CD4-positive, alpha-beta T cell treated with Interleukin-6 at 100 ng/mL for 8 hours (primary cell): ENCODE measurements at places on chromosomes 2 and 18.

- DNase-seq: no peak
Observed at GRCh38 chr2:64137996-64138395, 6.2 kb downstream of the PELI1 start.

DNA sequence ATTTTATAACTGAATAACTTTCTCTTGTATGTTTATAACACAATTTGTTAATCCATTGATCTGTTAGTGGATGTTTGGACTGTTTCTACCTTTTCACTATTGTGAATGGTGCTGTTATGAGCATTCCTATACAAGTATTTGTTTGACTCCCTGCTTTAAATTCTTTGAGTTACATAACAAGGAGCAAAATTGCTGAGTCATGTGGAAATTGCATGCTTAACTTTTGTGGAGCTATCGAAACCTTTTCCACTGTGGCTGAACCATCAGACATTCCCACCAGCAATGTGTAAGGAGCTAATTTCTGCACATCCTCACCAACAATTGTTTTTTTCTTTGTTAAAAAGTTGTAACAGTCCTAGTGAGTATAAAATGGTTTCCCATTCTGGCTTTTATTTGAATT is 415.5 kb downstream of the CBLN2 start:
- DNase-seq: no peak

DNA sequence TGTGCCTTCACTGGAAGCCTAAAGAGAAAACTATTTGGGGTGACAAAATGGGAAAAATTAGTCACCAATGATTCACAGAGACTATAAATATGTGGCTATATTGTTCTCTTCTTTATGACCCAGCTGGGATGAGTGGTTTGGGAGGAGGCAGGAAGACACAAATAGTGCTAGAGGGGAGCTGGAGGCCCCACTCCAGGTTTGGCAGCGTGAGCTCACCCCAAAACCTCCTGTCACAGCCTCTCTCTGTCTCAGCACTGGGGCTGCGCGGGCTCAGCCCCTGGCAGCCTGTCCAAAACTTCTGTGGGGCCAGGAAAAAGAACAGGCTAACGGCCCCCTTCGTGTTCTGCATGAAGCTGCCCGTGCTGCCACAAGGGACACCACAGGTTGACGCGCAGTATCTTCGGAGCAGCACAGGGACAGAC is 73.2 kb upstream of the LCLAT1 start:
- no peak for DNase-seq

DNA sequence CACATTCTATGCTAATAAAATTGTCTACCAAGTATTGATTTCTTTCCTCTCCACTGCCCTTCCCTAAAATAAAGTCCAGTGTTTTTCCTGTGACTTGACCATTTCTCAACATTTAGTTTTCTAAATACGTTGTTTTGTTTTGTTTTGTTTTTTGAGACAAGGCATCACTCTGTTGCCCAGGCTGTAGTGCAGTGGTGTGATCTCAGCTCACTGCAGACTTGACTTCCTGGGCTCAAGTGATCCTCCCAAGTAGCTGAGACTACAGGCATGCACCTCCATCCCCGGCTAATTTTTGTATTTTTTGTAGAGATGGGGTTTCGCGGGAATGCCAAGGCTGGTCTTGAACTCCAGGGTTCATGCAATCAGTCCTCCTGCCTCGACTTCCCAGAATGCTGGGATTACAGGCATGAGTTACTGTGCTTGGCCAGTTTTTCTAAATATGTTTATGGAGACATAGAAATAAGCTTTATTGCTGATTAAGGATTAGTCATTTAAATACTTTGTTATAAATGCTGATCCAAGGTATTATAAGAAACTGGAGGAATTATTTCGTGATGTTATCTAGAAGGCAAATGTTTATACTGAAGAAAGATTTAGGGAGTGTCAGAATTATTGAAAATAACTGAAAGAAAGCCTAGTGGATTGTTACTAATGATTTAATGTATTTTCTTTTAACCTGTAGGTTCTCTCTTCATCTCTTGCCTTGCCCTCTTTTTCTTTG is 5.7 kb upstream of the HTR2B start:
- DNase-seq: no peak

DNA sequence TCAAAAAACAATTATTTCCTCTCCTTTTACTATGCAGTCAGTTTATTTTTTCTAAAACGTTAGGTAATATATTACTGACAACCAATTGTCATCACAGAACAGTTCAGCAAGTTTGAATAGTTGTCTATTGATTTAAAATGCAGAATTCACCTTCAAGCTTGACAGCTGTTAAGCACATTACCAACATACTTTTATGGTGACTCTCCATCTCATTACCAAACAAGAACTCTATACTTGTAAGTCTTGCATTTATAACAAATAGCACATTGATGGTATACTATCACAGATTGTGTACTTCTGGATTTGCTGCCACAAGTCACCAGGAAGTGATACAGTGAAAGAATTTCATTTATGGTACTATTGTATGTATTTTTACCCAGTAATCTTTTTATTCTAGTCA is 99.4 kb upstream of the PPP1CB start:
- no peak for DNase-seq

DNA sequence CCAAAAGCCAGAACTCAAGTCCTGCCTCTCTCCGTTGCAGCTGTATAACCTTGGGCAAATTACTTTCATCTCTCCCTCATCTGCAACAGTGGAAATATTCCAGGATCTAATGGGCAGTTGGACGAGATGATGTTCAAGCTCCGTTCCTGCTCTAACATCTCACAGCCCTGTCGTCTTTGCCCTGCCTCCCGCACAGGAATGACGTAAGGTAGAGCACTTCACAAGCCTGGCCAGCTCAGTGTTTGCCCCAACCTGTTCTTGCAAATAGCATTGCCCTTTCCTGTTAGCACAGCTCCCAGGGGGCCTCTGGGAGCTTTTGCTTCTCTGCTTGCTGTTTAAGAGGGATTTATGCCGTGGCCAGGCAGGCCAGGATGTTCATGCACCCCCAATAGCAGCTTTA is 107.9 kb downstream of the KLHL29 start:
- DNase-seq: no peak

GRCh38 chr2:213010106-213010779 is 141.2 kb downstream of the IKZF2 start:
- DNase-seq: no peak

DNA sequence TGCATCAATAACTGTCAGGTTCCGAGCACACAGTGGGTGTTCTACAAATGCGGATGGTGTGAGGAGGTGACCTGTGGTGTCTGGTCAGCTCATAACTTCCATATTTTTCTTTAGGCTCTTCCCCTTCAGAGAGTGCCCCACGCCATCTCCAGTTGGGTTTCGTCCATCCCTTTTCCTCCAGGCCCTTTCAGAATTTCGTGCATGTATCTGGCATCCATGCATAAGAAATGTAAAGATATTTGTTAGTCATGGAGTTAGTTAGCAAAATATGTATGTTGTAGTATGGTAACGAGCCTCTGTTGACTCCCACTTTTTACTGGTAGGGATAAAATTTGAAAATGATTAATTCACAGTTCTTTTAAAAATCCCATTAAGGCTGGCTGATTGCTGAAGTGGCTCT is 67.2 kb downstream of the SNTG2 start:
- DNase-seq: no peak

- DNase-seq: no peak
Observed at GRCh38 chr2:113686537-113686936, 59.5 kb downstream of the RABL2A start.

DNA sequence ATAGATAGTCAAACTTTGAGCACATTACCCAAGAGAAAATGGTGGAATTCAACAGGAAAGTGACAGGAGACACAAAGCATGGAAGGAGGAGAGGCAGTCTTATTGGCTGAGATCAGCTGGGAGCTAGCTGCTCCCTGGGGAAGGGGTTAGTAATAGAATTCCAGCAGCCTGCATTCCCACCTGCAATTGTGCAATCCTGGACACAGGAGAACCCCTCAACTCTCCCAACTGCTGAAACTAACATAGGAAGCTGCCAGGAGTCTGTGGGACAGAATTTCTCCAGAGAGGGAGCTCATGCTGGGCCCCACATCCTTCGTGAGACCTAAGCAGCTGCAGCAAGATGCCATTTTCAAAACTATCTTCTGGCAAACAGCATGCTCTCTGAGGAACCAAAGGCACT is 69.8 kb upstream of the ACVR1C start:
- no peak for DNase-seq

DNA sequence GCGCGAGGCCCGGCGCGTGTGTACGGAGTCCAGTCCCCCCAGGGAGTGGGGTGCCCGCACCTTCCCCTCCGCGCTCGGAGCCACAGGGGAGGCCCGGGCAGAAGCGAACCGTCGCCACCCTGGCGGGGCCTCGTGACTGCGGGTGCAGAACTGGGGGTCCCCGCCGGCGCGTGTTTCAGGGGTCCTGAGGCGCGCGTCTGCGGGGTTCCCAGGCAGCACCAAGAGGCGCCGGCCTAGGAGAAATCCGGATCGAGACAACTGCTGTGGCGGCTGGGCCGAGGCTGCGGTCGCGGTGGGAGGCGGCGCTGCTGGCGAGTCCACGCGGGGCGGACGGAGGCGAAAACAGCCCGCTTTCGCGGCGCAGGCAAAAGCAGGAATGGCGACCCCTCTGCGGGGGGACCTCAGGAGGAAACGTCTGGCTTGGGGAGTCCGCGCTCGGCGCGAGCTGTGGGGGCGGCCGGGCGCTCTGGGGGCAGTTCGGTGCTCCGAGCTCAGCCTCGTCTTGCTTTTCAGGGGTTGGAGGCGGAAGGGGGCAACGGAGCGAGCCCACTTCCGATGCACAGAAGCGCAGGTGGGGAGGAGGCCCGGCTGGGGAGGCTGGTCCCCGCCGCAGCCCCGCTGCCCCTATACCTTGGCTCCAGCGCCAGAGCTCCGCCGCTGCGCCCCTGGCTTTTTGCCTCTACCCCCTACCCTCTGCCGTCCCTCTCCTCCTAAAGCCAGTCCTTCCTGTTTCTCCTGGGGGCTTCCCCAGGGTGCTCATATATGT is 81.5 kb upstream of the LDLRAD4 start:
- DNase-seq: peak; percentile 22

DNA sequence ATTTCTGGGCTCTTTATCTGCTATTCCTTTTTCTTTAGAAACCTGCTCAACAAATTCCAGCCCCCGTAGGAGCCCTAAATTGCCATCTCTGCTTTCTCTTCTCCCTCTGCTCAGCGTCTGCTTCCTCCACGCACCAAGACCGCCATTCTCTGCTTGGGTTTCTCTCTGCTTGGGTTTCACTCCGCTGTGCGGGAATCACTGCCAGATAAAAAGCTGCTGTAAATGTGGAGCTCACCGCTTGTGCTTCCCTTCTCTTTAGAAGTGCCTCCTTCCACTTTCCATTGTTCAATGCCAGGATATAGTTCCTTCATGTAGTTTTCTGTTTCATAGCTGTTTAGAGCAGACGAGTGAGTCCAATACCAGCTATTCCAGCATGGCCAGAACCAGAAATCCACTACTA is 45.9 kb downstream of the TMEM237 start:
- no peak for DNase-seq

- DNase-seq: peak; percentile 39
Observed at GRCh38 chr2:24123195-24123921, at the start of the genes FAM228B and PFN4. Gene FAM228B (plus strand): TSS chr2:24123469. CDS start chr2:24124362, 893 bp downstream. Gene PFN4 (minus strand): TSS chr2:24123334. CDS start chr2:24122535, 799 bp downstream.

DNA sequence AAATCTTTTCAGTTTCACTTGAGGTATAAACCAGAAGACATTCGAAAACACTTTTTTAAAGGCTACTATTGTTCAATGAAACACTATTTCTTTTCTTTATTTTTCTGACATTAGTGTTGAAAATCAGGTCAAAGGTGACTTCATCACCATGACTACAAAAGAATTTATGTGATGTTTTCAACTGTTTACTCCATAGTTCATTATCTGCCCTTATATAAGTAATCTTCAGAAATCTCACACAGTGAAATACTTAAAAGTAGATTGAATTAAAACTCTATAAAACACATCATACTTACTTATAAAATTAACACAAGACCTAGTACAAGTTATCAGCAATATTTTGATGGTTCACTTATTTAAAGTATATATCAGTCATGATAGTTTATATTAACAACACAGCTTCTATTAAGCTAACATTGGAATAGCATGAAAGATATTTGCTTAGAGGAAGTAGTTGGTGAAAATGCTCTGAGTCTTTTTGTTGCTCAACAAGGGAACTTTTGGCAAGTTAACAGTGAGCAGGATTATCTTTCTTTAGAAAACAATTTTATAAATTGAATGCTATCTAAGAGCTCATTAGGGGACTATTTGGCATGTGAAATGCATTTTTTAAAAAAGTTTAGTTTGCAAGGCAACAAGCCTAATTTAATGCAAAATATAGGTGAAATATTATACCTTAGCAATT is 60.8 kb downstream of the MC4R start:
- no peak for DNase-seq

DNA sequence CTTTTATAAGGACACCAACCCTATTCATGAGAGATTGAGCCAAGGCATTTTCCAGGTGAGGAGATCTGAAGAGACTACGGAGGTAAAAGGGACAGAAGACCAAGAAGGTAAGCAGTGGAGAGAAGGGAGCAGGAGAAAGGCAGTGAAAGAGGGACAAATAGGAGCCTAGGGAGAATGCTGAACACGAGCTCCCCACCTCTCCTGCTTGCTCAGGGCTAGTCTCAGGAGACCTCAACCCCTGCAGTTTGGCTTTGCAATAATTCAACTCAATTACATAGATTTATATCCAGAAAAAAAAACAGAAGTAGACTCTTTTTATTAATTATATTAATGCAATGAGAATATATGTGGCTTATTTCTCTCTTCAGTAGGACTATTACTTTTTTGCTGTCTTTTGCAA is 91.0 kb upstream of the DDX18 start:
- no peak for DNase-seq

- no peak for DNase-seq
Observed at GRCh38 chr2:181657379-181657778, 474 bp upstream of the CERKL start.
